ENCODE measurements at places on chromosomes 2 and 18. TPM values are rescaled to one million over a fixed set of nuclear protein-coding genes. Genes with fewer than 3 reads are reported as not detected.
A peak's percentile ranks its signal among the peaks of the same experiment; 100 is the strongest.

- no peaks in the 10 kb centered on the region for H3K36me3 ChIP-seq
- H3K4me1 ChIP-seq: peaks cover 45% of the 10 kb centered on the region
Measured at GRCh38 chr2:197158591-197159550, 151.7 kb downstream of the ANKRD44 start.

GRCh38 chr2:173658946-173659371, 304.3 kb downstream of the CDCA7 start:
- H3K4me1 ChIP-seq: peaks cover 41% of the 10 kb centered on the region
- 0 out of 2 replicates have a peak overlapping the region, but pooled peaks have one; percentile 22 for H3K4me3 ChIP-seq
- no peaks in the 10 kb centered on the region for H3K36me3 ChIP-seq
- peak overlapping the region; percentile 73 for H3K27ac ChIP-seq
- peak; percentile 3 for DNase-seq

DNA sequence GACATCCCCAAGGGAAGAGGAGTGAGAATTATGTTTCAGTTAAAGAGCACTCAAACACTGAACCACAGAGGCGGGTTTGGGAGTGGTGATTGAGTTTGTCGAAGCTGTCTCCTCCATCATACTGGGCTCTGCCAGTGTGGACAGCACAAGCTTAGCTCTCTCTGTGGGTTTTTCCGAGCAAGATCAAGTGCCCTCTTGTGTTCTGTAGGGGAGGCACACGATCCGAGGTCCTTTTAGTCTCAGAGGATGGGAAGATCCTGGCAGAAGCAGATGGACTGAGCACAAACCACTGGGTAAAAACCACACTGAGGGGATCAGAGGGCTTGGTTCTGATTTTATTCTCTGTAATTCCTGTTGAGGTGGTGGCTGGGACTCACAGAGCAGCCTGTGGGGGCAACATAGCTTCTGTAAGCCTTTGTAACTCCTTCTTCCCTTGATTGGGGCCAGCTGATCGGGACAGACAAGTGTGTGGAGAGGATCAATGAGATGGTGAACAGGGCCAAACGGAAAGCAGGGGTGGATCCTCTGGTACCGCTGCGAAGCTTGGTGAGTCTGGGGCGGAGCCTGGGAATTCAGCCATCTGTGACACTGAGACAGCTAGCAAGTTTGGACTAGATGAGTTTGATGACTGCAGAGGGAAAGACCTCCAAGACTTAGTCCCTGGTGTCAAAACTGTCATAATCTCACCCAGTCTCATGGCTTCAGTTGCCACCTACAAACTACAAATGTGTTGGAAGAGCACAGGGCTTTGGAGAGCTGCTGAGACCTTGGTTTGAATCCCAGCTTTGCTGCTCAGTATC, 2.0 kb downstream of the NAGK start:
- peaks cover 3% of the 10 kb centered on the region for H3K27me3 ChIP-seq
- peak; percentile 34 for DNase-seq
- peaks cover 41% of the 10 kb centered on the region for H3K4me1 ChIP-seq
- H3K27ac ChIP-seq: peak overlapping the region; percentile 99
- peaks cover 17% of the 10 kb centered on the region for H3K36me3 ChIP-seq

DNA sequence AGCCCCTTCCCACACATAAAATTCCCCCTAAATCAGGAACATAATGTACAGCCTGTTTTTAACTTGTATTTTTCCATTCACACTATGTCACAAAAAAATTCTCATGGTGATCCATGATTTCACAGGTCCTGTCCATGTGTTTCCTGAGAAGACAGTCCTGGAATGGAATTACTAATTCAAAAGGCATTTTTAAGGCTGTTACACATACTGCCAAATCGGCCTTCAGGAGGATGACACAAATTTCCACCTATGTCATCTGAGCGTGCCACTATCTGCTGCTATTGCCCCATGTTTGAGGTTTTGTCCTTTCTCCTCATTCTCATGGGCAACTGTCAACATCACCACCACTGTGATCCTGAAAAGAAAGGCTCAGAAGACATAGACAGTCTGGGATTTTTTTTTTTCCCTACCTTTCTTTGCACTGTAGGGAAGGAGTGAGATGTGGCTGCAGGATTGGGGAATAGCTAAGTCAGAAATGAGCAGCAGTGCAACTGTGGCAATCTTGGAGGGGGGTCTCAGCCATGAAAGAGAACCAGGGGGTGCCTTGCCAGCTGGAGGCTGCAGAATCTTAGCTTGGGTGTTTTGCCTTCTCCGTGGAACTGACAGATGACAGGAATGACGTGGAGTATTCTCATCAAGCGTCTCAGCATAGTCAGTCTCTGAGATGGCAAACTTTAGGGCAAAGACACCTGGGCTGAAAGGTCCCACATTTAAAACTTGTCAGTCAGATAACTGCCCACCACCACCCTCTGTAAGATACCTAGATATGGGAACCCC, 73.4 kb downstream of the MARCHF4 start:
- H3K36me3 ChIP-seq: peaks cover 41% of the 10 kb centered on the region
- H3K4me1 ChIP-seq: peaks cover 74% of the 10 kb centered on the region
- peaks cover 3% of the 10 kb centered on the region for H3K27me3 ChIP-seq
- H3K4me3 ChIP-seq: peak overlapping the region; percentile 60
- peak; percentile 93 for DNase-seq
- H3K27ac ChIP-seq: peak overlapping the region; percentile 93

- DNase-seq: no peak
- H3K27me3 ChIP-seq: no peaks in the 10 kb centered on the region
- no peaks in the 10 kb centered on the region for H3K4me1 ChIP-seq
- H3K4me3 ChIP-seq: no peak overlapping the region
- H3K27ac ChIP-seq: no peak overlapping the region
- H3K36me3 ChIP-seq: no peaks in the 10 kb centered on the region
Measured at GRCh38 chr2:65974067-65974723, 460.7 kb upstream of the MEIS1 start.

The TDRD15 gene
- total RNA-seq: not detected

GRCh38 chr2:120783371-120783791, 47.7 kb downstream of the GLI2 start:
- H3K27ac ChIP-seq: no peak overlapping the region
- H3K36me3 ChIP-seq: no peaks in the 10 kb centered on the region
- peaks cover 23% of the 10 kb centered on the region for H3K4me1 ChIP-seq
- no peak for DNase-seq

Data from HFFc6 (cell line).